Stimulated activated CD4-positive, alpha-beta T cell treated with anti-CD3 and anti-CD28 coated beads, Interleukin-2, amount 100 ng/mL, for 48 hours (primary cell): ENCODE measurements at places on chromosomes 6 and 20.

DNA sequence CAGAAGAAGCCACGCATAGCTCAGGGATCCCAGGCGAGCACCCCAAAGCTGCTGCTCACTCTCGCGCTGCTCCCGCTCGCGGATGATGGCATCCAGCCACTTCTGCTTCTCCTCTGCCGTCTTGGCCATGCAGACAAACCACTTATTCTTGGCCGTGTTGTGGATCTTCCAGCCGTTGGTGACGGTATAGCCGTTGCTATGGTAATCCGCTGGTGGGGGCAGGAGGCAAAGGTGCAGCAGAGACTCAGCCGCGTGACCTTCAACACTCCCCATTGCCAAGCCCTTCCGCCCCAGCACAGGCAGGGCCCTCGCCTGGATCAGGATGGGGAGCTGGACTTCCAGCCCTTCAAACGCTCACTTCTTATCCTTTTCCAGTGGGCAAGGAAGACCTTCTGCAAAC lies 136.9 kb downstream of the PREX1 start:
- no peak for DNase-seq

DNA sequence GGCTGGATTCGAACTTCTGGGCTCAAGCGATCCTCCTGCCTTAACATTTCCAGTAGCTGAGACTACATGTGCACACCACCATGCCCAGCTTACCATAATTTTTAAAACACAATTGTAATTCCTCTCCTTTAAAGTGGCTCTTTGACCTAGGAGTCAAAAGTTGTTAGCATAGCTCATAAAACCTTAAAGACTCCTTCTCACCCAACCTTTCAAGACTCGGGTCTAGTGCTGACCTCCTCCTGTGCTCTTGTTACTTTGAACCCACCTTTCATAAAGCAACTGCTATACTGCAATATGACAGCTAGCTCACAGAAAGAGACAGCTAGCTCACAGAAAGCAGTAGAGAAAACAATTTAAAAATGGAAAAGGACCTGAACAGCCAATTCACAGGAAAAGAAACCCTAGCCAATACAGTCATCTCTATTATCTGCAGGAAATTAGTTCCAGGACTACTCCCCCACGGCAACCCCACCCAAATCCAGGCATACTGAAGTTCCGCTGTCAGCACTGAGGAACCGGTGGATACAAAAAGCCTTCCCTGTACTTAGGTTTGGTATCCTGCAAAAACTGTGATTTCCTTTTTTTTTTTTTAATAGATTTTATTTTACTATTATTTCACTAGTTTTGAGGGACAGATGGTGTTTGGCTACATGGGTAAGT lies 20.3 kb downstream of the SSR1 start:
- DNase-seq: no peak

GRCh38 chr6:6711031-6711785 lies 122.7 kb downstream of the LY86 start:
- no peak for DNase-seq

- DNase-seq: no peak
Measured at GRCh38 chr6:157604816-157605215, 218.2 kb upstream of the SNX9 start.

DNA sequence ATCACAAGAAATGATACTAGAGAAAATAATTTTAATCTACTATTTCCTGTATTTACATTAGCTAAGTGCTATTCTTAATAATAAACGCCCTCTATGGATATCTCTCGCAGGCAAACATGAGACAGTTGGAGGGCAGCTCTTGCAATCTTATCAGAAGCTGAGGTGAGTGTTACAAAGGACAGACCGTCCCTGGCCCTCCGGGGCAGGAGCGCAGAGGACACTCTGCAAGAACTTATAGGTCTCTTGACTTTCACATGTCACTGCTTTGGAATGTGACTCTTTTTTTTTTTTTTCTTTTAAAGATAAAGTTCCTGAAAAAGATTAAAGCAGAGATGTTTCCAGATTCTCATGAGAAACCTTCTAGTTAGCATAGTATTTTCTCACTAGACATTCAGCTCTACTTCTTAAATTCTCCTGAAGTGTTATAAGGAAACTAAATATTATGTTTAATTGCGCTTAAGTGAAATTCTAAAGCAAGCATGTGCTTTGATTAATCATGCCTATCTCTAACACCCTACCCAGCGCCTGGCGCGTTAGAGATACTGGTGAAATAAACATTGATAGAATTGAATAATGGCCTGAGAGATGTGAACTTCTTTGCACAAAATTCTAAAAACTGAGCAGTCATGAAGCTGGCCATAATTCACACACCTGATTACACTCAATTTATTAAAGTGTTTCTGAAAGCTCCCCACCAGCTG lies 57.4 kb downstream of the SYTL3 start:
- no peak for DNase-seq
